ENCODE measurements at places on chromosomes 4 and X. TPM values are rescaled to one million over a fixed set of nuclear protein-coding genes. Genes with fewer than 3 reads are reported as not detected.

The BMPR1B gene
- 0.66 TPM for total RNA-seq

The DMRTC1 gene
- total RNA-seq: not detected

The GATA1 gene
- not detected for total RNA-seq

The BEND2 gene
- not detected for total RNA-seq

The HEPH gene
- total RNA-seq: 1.8 TPM

The DKC1 gene
- total RNA-seq: 68.1 TPM

The HS3ST1 gene
- total RNA-seq: 2.9 TPM

The CDX4 gene
- total RNA-seq: not detected

The COL25A1 gene
- total RNA-seq: 7.8 TPM

The CSN1S1 gene
- not detected for total RNA-seq

The CSTF2 gene
- total RNA-seq: 25.3 TPM

The WNK3 gene
- total RNA-seq: 1.3 TPM

The MAGEA2B gene
- not detected for total RNA-seq

The RAB39B gene
- not detected for total RNA-seq

Measured in thoracic aorta endothelial cell (primary cell).